Ureter (tissue), 1 donor: ENCODE measurements at places on chromosomes 12 and 14. TPM values are rescaled to one million over a fixed set of nuclear protein-coding genes. Genes with fewer than 3 reads are reported as not detected.

The CLMN gene
- 91.9 TPM for total RNA-seq

The KRT75 gene
- not detected for total RNA-seq

The PMCH gene
- not detected for total RNA-seq

The SLC10A1 gene
- 0.23 TPM for total RNA-seq

The B4GALNT3 gene
- 11.7 TPM for total RNA-seq

The HCAR2 gene
- total RNA-seq, result 10.4 TPM
